ENCODE measurements at places on chromosomes 7 and 10. TPM values are rescaled to one million over a fixed set of nuclear protein-coding genes. Genes with fewer than 3 reads are reported as not detected.

DNA sequence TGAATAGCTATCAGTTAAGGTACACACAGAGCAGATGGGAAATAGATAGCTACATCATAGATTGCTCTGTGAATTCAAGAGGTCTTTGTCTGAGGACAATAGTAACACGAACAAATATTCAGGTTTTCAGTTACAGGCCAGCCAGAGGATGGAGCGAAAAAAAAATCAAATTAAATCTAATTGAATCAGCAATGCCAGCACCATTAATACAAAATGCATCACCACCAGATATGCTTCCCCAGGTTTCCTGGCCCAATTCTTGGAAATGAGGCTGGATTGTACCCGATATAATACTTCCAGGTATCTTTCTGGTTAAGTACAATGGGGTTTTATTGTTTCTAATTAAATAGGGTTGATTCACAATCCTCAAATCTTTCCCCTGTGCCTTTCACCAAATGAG, 975.8 kb upstream of the AUTS2 start:
- no peak for DNase-seq

CLCN1 gene
- polyA plus RNA-seq, result not detected

- no peak for DNase-seq
These were observed 396.1 kb upstream of the KLF6 start for GRCh38 chr10:4181081-4181480.

DNA sequence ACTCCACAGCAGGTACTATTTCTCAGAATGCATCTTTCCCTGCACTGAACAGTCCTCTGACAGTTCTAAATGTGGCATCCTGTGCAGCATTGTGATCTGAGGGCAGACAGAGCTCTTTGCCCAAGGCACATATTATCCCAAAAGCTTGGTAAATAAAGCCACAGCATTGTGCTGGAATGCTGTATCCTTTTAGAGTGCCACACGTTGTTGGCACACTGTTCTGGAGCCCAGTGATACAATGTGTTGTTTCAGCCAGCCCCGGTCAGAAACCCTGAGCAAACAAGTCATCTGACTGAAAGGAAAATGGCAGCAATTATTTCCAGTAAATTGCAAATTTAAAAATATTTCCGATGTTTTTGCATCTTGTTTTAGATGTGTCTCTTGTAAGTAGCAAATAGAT, 45.4 kb downstream of the NAMPT start:
- no peak for DNase-seq

DNA sequence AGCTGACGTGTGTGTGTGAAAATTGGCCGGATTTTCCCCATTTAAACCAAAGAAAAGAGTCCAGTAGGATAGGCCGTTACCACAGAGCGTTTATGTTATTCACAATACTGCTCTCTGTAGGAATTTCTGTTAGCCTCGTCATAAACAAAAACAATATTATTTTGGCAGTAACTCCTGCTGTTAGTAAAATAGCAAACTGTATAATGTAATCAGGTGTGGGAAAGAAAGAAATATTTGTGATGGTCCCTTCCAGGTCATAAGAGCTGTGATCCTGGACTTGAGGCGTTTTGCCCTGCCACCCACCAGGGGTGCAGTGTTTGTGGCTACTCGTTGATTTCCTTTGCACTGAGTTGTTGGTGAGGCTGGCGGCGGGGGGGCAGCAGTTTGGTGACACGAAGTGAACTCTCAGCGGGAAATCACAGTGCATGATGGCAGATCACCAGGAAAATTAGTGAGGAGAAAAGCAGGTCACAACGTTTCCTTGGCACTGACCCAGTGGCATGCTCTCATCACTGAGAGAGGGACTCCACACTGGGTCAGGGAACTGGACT, 2.8 kb downstream of the EEPD1 start:
- DNase-seq, result no peak

GSTO2 gene
- polyA plus RNA-seq, result 1.2 TPM

All from B cell (primary cell).